ENCODE measurements at places on chromosomes 5 and 9. TPM values are rescaled to one million over a fixed set of nuclear protein-coding genes. Genes with fewer than 3 reads are reported as not detected.

DNA sequence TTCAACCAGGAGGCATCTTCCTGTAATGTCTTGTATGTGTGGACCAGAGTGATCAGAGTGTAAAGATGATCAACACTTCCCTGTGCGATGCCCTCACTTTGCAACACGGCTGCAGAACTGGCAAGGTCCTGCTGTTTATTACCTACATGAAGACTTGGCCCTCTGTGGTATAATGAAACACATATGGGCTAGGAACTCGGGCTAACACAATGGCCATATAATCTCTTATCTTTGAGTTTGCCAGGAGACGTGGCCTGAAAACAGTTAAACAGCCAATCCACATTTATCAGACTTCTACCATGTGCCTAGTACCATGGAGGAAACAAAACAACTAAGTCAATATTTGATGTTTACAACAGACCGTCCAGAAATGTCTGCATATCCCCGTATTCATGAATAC is 145.5 kb downstream of the ZNF462 start:
- no peak for DNase-seq

The MLANA gene
- total RNA-seq, result not detected

The KIF27 gene
- 2.7 TPM for total RNA-seq

GRCh38 chr5:137573376-137573775 is 74.2 kb upstream of the SPOCK1 start:
- DNase-seq, result no peak

GRCh38 chr9:92709954-92710353 is 40.0 kb upstream of the IPPK start:
- no peak for DNase-seq

DNA sequence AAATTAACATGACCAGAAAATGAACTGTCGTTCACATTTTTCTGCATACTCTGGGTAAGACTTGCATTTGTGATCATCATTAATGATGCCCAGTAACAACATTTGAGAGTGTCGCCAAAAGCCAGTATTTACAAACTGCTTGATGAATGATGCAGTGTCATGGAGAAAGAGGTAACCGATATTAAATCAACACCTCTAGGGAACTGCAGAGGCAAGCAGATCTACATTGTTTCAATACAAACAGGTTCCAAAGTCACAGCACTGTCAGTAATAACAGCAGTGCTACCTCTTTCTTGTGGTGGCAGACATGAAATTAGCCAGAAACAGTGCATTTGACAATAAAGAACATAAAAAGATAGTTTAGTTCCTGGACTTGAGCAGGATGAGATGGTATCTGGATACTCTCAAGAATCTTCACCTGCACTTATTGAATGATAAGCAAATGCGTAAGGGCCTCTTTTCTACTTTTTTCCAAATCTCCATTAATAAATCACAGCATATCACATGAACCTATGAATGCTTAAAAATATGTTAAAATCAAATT is 456.6 kb downstream of the ARHGEF28 start:
- no peak for DNase-seq

- no peak for DNase-seq
These were observed 502.1 kb downstream of the DMAC1 start for GRCh38 chr9:7297521-7297920.

The RNF130 gene
- 28.1 TPM for total RNA-seq

GRCh38 chr9:126146254-126147145 is 180.1 kb upstream of the MVB12B start:
- DNase-seq, result no peak

The FCN1 gene
- not detected for total RNA-seq

- DNase-seq, result no peak
These were observed 10.5 kb downstream of the RNF38 start for GRCh38 chr9:36389590-36389989.

The TPPP gene
- 0.18 TPM for total RNA-seq

- DNase-seq, result no peak
These were observed 166.1 kb downstream of the MACROH2A1 start for GRCh38 chr5:135232958-135233357.

GRCh38 chr5:167242701-167243100 is 1048.7 kb upstream of the WWC1 start:
- DNase-seq, result no peak

DNA sequence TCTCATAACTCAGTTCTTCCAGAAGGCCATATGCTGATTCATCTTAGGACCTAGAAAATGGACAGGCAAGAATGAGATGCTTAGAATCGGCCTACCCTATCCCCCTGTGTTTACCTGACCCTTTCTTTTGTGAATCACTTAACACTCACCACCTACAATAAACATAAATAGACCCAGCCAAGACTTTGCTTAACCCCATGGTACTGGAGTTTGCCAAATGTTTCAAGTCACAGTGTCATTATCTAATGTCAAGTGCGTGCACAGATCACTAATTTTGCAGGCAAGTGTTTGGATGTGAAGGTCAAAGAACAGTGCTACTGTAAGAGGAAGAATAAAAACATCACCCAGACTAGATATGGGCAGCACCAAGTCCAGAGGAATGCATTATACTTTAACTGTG is 77.5 kb downstream of the GLIS3 start:
- DNase-seq, result no peak

DNA sequence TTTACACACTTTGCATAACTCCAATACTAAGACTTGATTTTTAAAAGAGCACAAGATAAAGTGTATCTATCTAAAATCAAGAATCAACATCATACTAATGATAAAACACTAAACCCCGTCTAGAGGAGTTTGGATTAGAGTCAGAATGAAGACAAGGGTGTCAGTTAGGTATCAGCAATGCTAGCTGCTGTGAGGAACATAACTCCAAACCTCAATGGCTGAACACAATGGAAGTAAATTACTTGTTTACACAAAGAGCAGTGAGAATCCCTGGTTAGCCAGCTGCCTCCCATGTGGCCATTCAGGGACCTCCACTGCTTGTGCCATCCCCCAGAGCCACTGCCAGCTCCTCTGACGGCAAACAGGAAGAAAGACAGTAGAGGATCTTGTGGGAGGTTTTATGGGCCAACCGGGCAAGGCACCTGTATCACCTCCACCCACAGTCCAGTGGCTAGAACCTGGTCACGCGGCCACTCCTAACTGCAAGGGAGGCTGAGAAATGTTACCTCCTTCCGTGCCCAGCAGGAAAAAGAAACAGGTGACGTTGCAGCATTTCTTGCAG is 24.0 kb upstream of the GRHPR start:
- DNase-seq, result no peak

DNA sequence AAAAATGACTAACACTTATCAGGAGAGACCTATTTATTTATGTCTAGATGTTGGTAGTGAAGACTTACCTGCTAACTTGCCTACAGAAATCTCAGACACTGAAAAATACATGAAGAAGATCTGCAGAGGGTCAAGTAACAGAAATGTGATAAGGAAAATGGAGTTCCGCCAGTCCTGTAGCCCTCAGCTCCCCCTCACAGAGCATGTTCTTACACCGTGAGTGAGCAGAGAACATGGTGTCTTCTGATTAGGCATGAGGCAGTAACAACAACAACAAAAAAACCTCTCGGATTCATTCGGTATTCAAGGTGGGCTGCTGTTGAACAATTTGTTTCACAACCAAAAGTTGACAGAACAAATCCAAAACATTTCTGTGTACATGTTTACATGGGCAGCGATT is 162.0 kb upstream of the SNX2 start:
- DNase-seq, result no peak

DNA sequence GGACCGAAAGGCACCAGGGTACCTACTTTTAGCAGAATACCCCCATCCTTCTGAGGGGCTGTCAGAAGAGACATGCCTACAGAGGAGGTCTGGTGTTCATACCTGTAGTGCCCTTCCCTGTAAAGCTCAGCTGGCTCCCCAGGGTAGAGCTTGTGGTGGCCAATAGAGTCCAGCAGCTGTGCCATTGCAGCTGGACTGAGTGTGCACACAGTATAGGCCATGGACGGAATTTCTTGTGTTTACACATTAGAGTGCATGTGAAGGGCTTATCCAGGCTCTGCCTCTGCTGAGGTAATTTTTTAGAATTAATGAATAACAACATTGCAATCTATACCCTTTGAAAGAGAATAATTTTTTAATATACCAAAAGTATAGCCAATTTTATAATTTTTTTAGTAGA is 191.0 kb downstream of the ZSWIM6 start:
- DNase-seq, result no peak

- no peak for DNase-seq
These were observed 58.9 kb downstream of the NEURL1B start for GRCh38 chr5:172699999-172700364.

The SUSD3 gene
- total RNA-seq, result 0.39 TPM

- DNase-seq, result no peak
These were observed at the start of gene FRRS1L for GRCh38 chr9:109166771-109167601. Gene FRRS1L, minus strand, starts transcription at chr9:109167249. Its CDS starts 111 bp downstream, at chr9:109167138.

- no peak for DNase-seq
These were observed 21.8 kb downstream of the TMEM38B start for GRCh38 chr9:105716146-105716545.

The TMEM171 gene
- total RNA-seq, result 15.4 TPM

The SPINK4 gene
- total RNA-seq, result not detected

The CDH9 gene
- not detected for total RNA-seq

GRCh38 chr5:135364421-135365262 is 34.4 kb downstream of the MACROH2A1 start:
- DNase-seq, result no peak

- DNase-seq, result no peak
These were observed 42.2 kb downstream of the FGD3 start for GRCh38 chr9:92989561-92989960.

DNA sequence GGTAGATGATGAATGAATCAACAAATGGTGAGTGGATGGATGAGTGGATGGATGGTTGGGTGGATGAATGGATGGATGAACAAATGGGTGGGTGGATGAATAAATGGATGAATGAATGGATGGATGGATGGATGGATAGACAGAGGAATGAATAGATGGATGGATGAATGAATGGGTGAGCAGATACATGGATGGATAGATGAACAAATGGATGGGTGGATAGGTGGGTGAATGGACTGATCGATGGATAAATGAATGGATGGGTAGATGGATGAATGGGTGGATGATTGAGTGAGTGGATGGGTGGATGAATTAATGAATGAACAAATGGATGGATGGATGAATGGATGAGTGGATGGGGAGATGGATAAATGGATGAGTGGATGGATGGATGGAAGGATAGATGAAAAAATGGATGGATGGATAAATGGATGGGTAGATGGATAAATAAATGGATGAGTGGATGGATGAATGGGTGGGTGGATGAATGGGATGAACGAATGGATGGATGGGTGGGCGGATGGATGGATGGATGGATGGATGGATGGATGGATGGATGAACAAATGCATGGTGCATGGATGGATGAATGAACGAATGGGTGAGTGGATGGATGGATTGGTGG is 85.7 kb downstream of the PHF2 start:
- DNase-seq, result no peak

- no peak for DNase-seq
These were observed 841 bp downstream of the ASB6 start for GRCh38 chr9:129640871-129641749.

GRCh38 chr5:34488984-34489383 is 167.1 kb upstream of the RAI14 start:
- DNase-seq, result no peak

GRCh38 chr9:123655681-123656423 is 274.1 kb downstream of the DENND1A start:
- no peak for DNase-seq

The CDX1 gene
- total RNA-seq, result not detected

GRCh38 chr9:91577633-91578061 is 154.0 kb upstream of the NFIL3 start:
- no peak for DNase-seq

DNA sequence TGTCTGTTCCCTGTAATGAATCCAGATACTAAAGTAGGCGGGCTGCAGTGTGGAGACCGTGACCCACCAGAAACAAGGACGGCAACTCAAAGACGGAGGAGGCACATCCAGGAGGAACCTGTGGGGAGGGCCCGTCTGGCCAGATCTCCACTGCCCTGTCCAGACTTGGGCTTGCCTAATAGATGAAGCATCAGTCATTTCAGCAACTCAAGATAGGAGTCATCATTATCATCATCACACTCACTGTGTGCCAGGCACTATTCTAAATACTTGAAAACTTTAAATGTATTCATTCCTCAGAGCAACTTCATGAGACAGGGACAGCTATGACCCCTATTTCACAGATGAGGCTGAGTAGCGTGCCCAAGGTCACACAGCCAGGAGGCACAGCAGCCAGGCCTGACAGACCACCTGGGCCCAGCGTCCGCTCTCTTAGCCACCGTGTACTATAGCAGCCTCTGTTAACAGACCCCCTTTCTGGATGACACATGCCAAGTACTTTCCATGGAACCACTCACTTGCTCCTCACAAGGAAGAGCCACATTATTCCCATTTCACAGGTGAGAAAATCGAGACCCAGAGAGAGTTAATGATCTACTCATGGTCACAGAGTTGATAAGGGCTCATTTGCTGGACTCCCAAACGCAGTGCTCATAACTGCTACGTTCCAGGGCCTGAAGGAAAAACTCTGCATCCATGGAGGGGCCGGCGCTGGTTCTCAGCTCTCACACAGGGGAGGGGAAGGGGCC is 4.9 kb upstream of the IL4 start:
- no peak for DNase-seq

DNA sequence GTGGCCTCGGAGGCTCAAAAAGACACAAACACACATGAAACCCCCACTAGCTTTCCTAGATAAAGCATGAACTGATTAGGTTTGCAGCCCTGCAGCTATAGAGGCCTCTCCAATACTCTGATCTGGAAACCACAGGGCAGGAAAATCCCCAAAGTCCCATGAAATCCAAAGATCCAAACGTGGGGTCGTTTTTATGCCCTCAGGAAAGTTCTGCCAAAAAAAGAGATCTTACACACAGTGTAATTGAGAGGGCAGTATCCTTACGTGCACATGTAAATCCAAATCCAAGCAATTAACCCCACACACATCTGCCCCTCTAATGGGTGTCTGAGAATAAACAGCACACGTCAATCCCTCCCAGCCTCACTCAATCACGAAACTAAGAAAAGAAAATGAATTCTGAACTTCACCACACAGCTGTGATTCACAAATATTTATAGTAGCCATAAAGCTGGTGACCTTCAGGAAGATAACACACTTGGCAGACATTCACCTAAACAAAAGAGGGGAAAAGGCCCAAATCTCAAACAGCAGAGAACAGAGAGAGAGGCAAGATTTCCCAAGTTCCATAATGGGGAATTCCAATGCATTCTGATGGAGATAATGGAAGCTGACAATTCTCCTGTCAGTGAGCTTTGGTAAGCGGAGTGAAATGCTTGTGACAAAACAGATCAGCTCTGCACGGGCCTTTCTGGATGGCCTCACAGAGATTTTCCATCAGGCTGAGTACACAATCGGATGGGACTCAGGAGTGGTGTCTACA is 114.2 kb downstream of the SEMA5A start:
- no peak for DNase-seq

DNA sequence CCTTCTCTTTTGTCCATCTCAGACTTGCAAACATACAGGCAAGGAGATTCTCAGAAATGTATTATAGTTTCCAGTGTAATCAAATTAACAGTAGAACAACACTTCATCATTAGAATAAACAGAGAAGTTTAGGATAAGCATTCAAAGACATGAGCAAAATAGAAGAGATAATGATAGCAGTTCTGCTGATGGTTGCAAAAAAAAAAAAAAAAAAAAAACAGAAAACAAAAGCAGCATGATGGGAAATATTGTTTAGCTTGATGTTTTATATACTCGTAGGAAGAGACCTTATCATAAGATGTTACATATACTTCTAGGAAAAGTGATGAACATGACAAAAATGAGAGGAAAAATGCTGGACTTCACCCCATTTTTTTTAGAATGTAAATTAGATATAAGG is 1356.2 kb downstream of the MAT2B start:
- no peak for DNase-seq

The NSMF gene
- total RNA-seq, result 20.6 TPM

- DNase-seq, result no peak
These were observed 105.3 kb downstream of the SLIT3 start for GRCh38 chr5:169195601-169196000.

GRCh38 chr5:171168171-171168570 is 140.9 kb upstream of the TLX3 start:
- no peak for DNase-seq

The SNCAIP gene
- total RNA-seq, result 18.9 TPM

Measured in pulmonary artery endothelial cell (primary cell).